Fibroblast of skin of left biceps (primary cell): ENCODE measurements at places on chromosomes 6 and 20.

- DNase-seq, result no peak
Measured at GRCh38 chr20:57238089-57238488, 28.4 kb downstream of the BMP7 start.

GRCh38 chr6:105591053-105591452 is 188.2 kb upstream of the PREP start:
- no peak for DNase-seq

DNA sequence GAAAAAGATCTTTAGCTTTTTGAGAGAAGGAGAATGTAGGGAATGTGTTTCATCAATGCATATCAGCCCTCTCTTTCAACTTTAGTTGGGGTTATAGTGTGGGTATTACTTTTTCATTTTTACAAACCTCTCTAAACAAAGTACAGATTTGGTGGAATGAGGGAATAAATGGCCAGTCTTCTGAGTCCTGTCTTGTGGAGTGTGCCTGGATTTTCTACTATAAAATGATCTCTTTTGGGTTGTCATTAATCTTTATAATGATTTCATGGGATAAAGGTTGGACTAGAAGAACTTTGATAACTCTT is 209.3 kb downstream of the RNF144B start:
- no peak for DNase-seq

- DNase-seq, result no peak
Measured at GRCh38 chr6:37878150-37878710, 58.7 kb downstream of the ZFAND3 start.
